ENCODE measurements at places on chromosomes 11 and 22. TPM values are rescaled to one million over a fixed set of nuclear protein-coding genes. Genes with fewer than 3 reads are reported as not detected.

MOV10L1 gene
- total RNA-seq: 0.12 TPM

ISX gene
- total RNA-seq: not detected

MMP7 gene
- total RNA-seq: 238 TPM

BTG4 gene
- total RNA-seq: not detected

CATSPERZ gene
- not detected for total RNA-seq

RTN4R gene
- 18.6 TPM for total RNA-seq

OR6A2 gene
- total RNA-seq: 0.07 TPM

OR5AS1 gene
- not detected for total RNA-seq

TIGD3 gene
- 1.2 TPM for total RNA-seq

OR4C45 gene
- not detected for total RNA-seq

DEUP1 gene
- 0.69 TPM for total RNA-seq

FAT3 gene
- total RNA-seq: 0.80 TPM

MRGPRE gene
- not detected for total RNA-seq

ADSL gene
- total RNA-seq: 236 TPM

MUC5B gene
- not detected for total RNA-seq

SLC22A9 gene
- total RNA-seq: not detected

CECR2 gene
- 2.5 TPM for total RNA-seq

RBM4B gene
- 17.3 TPM for total RNA-seq

CLMP gene
- total RNA-seq: 27.7 TPM

ADM gene
- 74.2 TPM for total RNA-seq

OR4A15 gene
- total RNA-seq: not detected

SLC15A3 gene
- 0.43 TPM for total RNA-seq

GALNT18 gene
- total RNA-seq: 7.0 TPM

SMIM35 gene
- total RNA-seq: not detected

CTTN gene
- 254 TPM for total RNA-seq

IRAG1 gene
- total RNA-seq: not detected

PDGFB gene
- total RNA-seq: 79.6 TPM

BDNF gene
- 9.5 TPM for total RNA-seq

OR8G5 gene
- not detected for total RNA-seq

SCGB2A2 gene
- total RNA-seq: not detected

OR51B5 gene
- not detected for total RNA-seq

VPREB1 gene
- total RNA-seq: not detected

RAC2 gene
- total RNA-seq: 58.2 TPM

CDCA5 gene
- total RNA-seq: 45.4 TPM

SPI1 gene
- not detected for total RNA-seq

APBB1 gene
- total RNA-seq: 24.7 TPM

DNAJB7 gene
- total RNA-seq: not detected

SYT13 gene
- total RNA-seq: 6.4 TPM

ST14 gene
- 75.5 TPM for total RNA-seq

STK33 gene
- total RNA-seq: 14.4 TPM

LIPT2 gene
- 7.1 TPM for total RNA-seq

GTPBP1 gene
- total RNA-seq: 36.2 TPM

PACSIN3 gene
- 74.4 TPM for total RNA-seq

FHIP1B gene
- 15.6 TPM for total RNA-seq

ART1 gene
- not detected for total RNA-seq

PAMR1 gene
- 0.22 TPM for total RNA-seq

Measured in epithelial cell of proximal tubule (primary cell).